ENCODE measurements at places on chromosomes 1 and 21. TPM values are rescaled to one million over a fixed set of nuclear protein-coding genes. Genes with fewer than 3 reads are reported as not detected.

HAPLN2 gene
- not detected for total RNA-seq

RHD gene
- not detected for total RNA-seq

CYP4Z1 gene
- total RNA-seq, result not detected

OBSCN gene
- total RNA-seq, result 3.4 TPM

VWA5B1 gene
- not detected for total RNA-seq

SLAMF9 gene
- not detected for total RNA-seq

WDR26 gene
- total RNA-seq, result 33.8 TPM

TTLL10 gene
- total RNA-seq, result not detected

CAMSAP2 gene
- 12.8 TPM for total RNA-seq

DNM3 gene
- total RNA-seq, result not detected

CIART gene
- 1.8 TPM for total RNA-seq

AGPAT3 gene
- 57.7 TPM for total RNA-seq

SPRR2B gene
- not detected for total RNA-seq

VASH2 gene
- under 0.01 TPM for total RNA-seq

CAMK1G gene
- 7.1 TPM for total RNA-seq

NCSTN gene
- total RNA-seq, result 86.8 TPM

MYOG gene
- not detected for total RNA-seq

NHLH1 gene
- not detected for total RNA-seq

CA14 gene
- total RNA-seq, result not detected

SPATA6 gene
- 3.0 TPM for total RNA-seq

ZP4 gene
- total RNA-seq, result not detected

SPRR2G gene
- not detected for total RNA-seq

DNAI4 gene
- 5.3 TPM for total RNA-seq

GUCA2B gene
- total RNA-seq, result not detected

OR2T35 gene
- not detected for total RNA-seq

PRAMEF2 gene
- not detected for total RNA-seq

Data from myometrial cell (primary cell).